ENCODE measurements at places on chromosomes 1 and 21. TPM values are rescaled to one million over a fixed set of nuclear protein-coding genes. Genes with fewer than 3 reads are reported as not detected.

Gene XCL2
- total RNA-seq, result not detected

Gene DCDC2B
- not detected for total RNA-seq

Gene ZNF648
- not detected for total RNA-seq

Gene PLA2G2C
- not detected for total RNA-seq

Gene C1orf53
- 6.2 TPM for total RNA-seq

Gene KCNN3
- total RNA-seq, result under 0.01 TPM

Gene REN
- not detected for total RNA-seq

Gene CBR3
- 3.3 TPM for total RNA-seq

Gene HCRTR1
- not detected for total RNA-seq

Gene ANGPTL7
- 6.9 TPM for total RNA-seq

Gene AKR1A1
- 101 TPM for total RNA-seq

Gene CD1B
- not detected for total RNA-seq

Gene OR2C3
- not detected for total RNA-seq

Gene EDARADD
- total RNA-seq, result 0.05 TPM

Gene KIF26B
- 5.4 TPM for total RNA-seq

Gene FYB2
- total RNA-seq, result 0.05 TPM

Gene ZNF593OS
- not detected for total RNA-seq

Gene DMRTA2
- total RNA-seq, result not detected

Gene NR5A2
- not detected for total RNA-seq

Gene CAMK2N1
- total RNA-seq, result 35.8 TPM

Gene CTSS
- total RNA-seq, result 77.3 TPM

Gene NBPF11
- total RNA-seq, result 3.0 TPM

Gene DVL1
- 91.0 TPM for total RNA-seq

Gene ANKRD65
- 0.10 TPM for total RNA-seq

Gene TRIM58
- total RNA-seq, result 0.30 TPM

Gene HSPA13
- total RNA-seq, result 33.1 TPM

Gene CLEC20A
- total RNA-seq, result not detected

Gene CACNA1S
- total RNA-seq, result not detected

Gene CRABP2
- 8.3 TPM for total RNA-seq

Gene CTSE
- total RNA-seq, result 6.4 TPM

Gene OR10Z1
- not detected for total RNA-seq

Gene COX20
- total RNA-seq, result 26.6 TPM

Gene GRIK3
- total RNA-seq, result not detected

Gene TMEM52
- 0.35 TPM for total RNA-seq

Gene PPT1
- 29.0 TPM for total RNA-seq

Gene KCNA3
- not detected for total RNA-seq

Measured in renal cortical epithelial cell (primary cell).